ENCODE measurements at places on chromosomes 11 and 22.

DNA sequence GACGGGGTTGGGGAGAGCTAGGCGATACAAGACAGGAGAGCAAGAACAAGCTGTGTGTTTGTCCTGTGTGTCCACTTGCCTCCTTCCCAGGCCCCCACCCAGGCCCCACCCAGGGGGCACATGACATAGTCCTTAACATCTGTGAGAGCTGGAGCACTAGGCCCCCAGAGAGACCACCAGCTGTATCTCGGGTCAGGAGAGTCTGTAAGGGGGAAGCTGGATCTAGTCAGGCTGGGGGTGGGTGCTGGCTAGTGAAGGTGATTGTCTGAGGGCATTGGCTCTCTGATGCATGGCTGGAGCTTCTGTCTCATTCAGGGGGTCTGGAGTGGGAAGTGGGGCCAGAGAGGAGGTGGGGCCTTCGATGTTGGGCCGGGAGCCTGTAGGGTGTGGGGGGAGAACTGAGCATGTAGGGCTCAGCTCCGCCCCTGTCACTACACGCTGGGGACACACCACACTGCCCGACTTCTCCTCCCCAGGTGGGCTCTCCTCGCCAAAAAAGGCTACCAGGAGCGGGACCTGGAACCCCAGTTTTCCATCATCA lies 571 bp downstream of the P2RX6 start:
- peaks cover 2% of the 10 kb centered on the region for H3K4me1 ChIP-seq
- H3K36me3 ChIP-seq = no peaks in the 10 kb centered on the region
- DNase-seq = no peak
- no peak overlapping the region for H3K4me3 ChIP-seq

DNA sequence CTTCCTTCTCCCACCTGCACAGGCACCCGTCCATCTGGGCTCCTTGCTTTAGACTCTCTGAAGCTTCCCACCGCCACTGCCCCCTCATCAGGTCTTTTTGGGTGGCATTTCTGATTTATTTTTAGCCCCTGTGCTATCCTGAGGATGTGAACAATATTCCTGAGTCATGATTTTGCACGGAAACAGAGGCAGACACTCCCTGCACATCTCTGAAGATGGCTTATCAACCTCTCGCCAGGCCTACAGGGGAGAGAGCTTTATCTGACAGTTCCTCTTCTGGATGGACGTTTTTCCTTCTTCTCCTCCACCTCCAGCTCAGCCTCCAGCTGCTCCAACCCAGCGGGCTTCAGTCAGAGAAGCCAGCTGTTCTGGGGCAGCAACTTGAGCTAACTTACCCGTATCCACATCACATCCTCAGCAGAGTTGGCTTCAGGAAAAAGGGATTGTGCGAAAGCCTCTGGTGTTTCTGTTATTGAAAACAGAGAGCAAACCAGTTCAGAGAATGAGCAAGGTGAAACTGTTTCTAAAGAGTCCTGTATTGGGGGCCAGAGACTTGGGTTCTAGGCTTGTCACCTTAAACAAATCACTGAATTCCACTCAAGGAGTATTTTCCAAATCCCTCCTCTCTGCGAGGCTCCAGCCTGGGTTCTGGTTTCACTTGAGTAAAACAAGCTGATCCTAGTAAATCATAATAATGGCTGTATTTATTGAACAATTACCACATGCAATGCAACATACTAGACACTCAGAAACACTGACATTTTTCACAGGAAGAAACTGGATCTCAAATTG lies 33.1 kb upstream of the ETS1 start:
- DNase-seq = no peak
- H3K27me3 ChIP-seq = no peaks in the 10 kb centered on the region
- H3K4me1 ChIP-seq = peaks cover 3% of the 10 kb centered on the region
- H3K36me3 ChIP-seq = no peaks in the 10 kb centered on the region
- no peak overlapping the region for H3K4me3 ChIP-seq

DNA sequence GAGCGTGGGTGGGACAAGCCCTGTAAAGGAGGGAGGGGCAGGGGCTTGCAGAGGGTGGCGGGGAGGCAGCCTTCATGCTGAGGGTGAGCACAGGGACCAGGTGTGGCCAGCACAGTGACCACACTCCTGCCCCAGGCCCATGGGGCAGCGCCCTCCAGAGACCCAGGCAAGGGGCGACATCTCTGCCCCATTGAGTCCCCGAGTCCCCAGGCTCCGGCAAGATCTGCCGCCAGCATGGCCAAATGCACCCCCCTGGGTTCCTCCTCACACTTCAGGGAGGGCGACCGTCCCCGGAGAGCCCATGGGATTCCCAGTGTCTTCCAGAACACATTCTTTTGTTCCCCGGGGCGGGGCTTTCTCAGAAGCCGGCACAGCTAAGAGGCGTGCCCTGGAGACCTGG lies 362.5 kb downstream of the TBC1D22A start:
- H3K36me3 ChIP-seq = no peaks in the 10 kb centered on the region
- H3K4me3 ChIP-seq = no peak overlapping the region
- DNase-seq = no peak
- peaks cover 9% of the 10 kb centered on the region for H3K4me1 ChIP-seq

- H3K4me3 ChIP-seq = no peak overlapping the region
- no peak for DNase-seq
- no peaks in the 10 kb centered on the region for H3K27me3 ChIP-seq
Observed at GRCh38 chr11:116849486-116849885, 12.1 kb upstream of the APOA1 start.

DNA sequence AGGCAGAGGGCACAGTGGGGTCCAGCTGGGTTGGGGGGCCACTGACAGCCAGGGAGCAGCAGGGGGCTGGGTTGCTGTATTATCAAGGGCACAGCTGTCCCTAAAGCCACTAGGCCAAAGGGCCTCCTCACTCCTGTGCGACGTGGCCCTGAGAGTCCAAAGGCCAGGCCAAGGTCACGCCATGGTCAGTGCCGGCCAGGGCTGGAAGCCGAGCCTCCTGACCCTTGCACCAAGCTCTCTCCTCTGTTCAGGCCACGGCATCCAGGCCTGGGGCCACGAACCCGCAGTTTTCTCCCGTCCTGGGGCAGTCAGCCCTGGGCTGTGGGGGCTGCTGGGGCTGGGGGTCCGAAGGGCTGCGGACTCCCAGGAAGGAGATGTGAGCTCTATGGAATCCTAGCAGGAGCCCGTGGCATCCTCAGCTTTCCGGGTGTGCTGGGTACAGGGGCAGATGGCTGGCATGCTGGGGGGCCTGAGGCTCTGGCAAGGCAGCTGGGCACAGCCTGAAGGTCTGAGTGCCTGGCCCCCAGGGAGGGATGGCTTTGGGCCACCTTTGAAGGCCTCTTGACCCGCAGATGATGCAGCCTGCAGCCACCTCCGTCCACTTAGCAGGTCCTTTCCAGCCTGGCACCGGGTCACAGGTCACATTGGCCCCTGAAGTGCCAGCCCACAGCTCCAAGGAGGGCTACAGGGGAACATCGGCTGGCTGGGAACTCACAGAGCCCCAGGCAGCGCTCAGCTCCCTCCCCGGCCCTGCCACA lies 17.3 kb upstream of the PPARA start:
- H3K36me3 ChIP-seq = no peaks in the 10 kb centered on the region
- H3K27me3 ChIP-seq = no peaks in the 10 kb centered on the region
- DNase-seq = no peak
- H3K4me1 ChIP-seq = no peaks in the 10 kb centered on the region

GRCh38 chr11:99584830-99585229 lies 564.1 kb downstream of the CNTN5 start:
- no peaks in the 10 kb centered on the region for H3K36me3 ChIP-seq
- H3K27me3 ChIP-seq = no peaks in the 10 kb centered on the region
- no peak overlapping the region for H3K4me3 ChIP-seq

- no peak overlapping the region for H3K27ac ChIP-seq
- DNase-seq = no peak
- H3K27me3 ChIP-seq = peaks cover 86% of the 10 kb centered on the region
- no peaks in the 10 kb centered on the region for H3K36me3 ChIP-seq
- peaks cover 8% of the 10 kb centered on the region for H3K4me1 ChIP-seq
Observed at GRCh38 chr11:31817621-31818424, 6.7 kb upstream of the PAX6 start.

DNA sequence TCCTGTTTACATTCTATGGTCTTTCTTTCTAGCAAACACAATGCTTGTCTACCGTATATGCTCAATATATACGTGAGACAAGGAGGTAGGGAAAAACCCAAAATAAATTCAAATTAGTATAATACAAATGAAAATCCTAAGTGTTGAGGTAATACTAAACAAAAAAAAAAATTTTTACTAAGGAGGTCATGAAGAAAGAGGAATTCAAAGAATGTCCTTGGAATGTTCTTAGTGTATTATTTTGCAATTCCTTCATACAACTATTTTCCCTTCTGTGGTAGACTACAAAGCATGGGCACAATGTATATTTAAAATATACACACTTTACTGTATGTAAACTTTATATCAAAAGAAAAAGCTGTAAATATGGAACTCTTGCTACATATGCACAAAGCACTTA lies 36.4 kb downstream of the PIK3C2A start:
- no peak overlapping the region for H3K4me3 ChIP-seq
- H3K27ac ChIP-seq = no peak overlapping the region
- H3K4me1 ChIP-seq = no peaks in the 10 kb centered on the region
- H3K27me3 ChIP-seq = no peaks in the 10 kb centered on the region
- no peak for DNase-seq
- peaks cover 3% of the 10 kb centered on the region for H3K36me3 ChIP-seq

- H3K27me3 ChIP-seq = no peaks in the 10 kb centered on the region
- H3K4me1 ChIP-seq = peaks cover 4% of the 10 kb centered on the region
- H3K36me3 ChIP-seq = no peaks in the 10 kb centered on the region
- no peak for DNase-seq
Observed at GRCh38 chr11:80779905-80780605, 1339.2 kb upstream of the TENM4 start.

DNA sequence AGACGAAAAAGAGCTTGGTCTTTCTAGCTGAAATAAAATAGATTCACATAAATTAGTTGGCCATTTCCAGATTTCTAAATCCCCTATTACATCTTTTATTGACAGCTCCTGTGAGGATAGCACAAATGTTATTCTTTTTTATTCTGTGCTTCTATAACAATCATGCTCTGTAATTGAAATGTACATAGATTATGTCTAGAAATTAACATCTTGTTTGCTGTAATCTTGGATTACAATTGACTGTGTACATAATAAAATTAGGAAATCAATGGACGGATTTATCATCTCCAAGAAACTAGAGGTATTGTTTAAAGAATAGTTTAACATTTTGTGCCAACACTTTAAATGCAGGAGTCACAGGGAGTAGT lies 31.2 kb downstream of the IMMP1L start:
- H3K27me3 ChIP-seq = no peaks in the 10 kb centered on the region
- H3K4me3 ChIP-seq = no peak overlapping the region
- H3K27ac ChIP-seq = no peak overlapping the region
- H3K36me3 ChIP-seq = no peaks in the 10 kb centered on the region

DNA sequence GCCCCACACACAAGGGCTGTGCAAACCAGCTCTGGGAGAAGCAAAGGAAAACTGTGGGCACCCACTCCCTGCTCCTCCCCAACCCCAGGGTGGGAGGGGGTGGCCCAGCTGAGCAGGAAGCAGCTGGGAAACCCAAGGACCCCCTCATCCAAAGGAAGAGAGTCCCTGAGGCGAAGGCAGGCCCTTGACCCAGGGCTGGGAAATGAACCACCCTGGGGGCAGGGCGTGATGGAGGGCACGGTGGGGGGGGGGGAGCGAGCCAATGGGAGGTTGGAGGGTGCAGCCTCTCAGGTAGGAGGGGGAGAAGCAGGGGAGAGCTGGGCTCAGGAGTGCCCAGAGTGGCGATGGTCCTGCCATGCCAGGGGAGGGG lies 16.8 kb downstream of the SCN4B start:
- H3K27me3 ChIP-seq = no peaks in the 10 kb centered on the region
- no peaks in the 10 kb centered on the region for H3K4me1 ChIP-seq
- no peak overlapping the region for H3K4me3 ChIP-seq
- no peak for DNase-seq

- no peak overlapping the region for H3K4me3 ChIP-seq
- H3K36me3 ChIP-seq = no peaks in the 10 kb centered on the region
- no peak overlapping the region for H3K27ac ChIP-seq
- no peak for DNase-seq
- no peaks in the 10 kb centered on the region for H3K4me1 ChIP-seq
Observed at GRCh38 chr22:49328118-49328475, 499.6 kb downstream of the BRD1 start.

DNA sequence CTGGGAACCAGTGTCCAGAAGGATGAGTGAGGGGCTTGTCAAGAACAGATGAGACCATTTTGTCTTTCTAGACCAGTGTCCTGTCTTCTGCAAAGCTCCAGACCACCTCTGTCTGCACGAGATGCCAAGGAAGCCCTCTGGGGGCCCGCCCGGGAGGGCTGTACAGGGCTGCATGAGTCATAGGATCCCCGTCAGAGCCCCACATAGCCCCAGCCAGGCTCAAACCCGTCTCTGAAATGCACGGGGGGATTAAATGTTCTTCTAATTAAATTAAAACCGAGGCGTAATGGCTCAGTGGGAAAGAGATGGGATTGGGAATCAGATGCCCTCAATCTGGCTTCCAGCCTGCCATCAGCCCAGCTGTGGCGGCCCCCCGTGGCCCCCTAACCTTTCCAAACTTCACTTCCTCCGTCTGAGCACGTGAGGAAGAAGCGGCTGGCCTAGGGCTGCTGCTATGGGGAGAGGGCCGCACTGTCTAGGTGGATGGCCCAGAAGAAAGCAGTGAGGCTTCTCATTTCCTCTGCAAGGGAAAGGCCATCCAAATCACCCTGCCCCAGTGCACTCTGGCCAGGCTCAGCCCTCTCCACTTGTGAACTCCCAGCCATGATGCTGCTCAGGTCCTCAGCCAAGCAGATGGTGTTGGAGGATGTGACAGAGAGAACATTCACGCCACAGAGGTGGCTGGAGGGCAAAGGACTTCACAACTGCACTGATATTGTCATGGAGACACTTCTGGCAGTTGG lies 32.8 kb downstream of the KCNQ1OT1 start:
- H3K27ac ChIP-seq = no peak overlapping the region
- no peaks in the 10 kb centered on the region for H3K36me3 ChIP-seq
- H3K4me3 ChIP-seq = no peak overlapping the region
- DNase-seq = no peak
- H3K4me1 ChIP-seq = no peaks in the 10 kb centered on the region
- no peaks in the 10 kb centered on the region for H3K27me3 ChIP-seq

DNA sequence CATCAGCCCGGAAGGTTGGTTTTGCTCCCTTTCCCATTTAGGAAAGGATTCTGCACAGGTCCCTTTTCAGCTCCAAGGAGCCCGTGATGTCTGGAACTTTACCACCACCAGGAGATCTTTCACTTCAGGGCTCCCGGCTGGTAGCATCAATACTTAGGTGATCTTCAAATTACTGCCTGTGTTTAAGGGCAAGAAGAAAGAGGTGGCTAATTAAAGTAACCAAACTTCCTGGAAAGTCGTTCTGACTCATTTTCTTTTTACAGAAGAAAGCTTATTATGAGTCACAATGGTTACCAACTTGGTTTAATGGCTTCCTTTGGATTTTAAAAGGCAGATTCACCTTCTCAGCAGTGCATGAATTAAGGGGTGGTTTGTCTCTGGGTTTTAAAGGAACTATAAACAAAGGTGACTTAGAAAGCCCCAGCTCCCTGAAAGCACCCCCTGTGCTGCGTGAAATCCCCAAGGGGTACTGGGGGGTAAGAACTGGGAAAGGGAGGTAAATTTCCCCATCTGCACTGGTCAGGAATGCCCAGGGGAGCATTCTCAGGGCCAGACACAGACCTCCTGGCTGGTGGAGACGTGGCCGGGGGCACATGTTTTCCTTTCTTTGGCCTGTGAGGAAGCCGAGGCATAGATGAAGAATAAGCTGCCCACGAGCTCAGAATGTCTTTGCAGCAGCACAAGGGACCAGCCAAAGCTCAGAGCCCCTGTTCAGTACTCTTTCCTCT lies 8.8 kb downstream of the POU2F3 start:
- no peak overlapping the region for H3K4me3 ChIP-seq
- H3K27ac ChIP-seq = no peak overlapping the region
- H3K36me3 ChIP-seq = no peaks in the 10 kb centered on the region
- H3K4me1 ChIP-seq = peaks cover 6% of the 10 kb centered on the region
- H3K27me3 ChIP-seq = no peaks in the 10 kb centered on the region

All from iPS DF 6.9 (cell line).